ENCODE measurements at places on chromosomes 7 and 10.

GRCh38 chr10:119006451-119007210 lies 22.9 kb upstream of the NANOS1 start:
- no peak for DNase-seq

GRCh38 chr7:106659166-106659962 lies 1.6 kb downstream of the CCDC71L start:
- no peak for DNase-seq

GRCh38 chr10:8039321-8039881 lies 15.1 kb upstream of the GATA3 start:
- no peak for DNase-seq

- DNase-seq: no peak
Observed at GRCh38 chr10:95237376-95238170, 43.5 kb downstream of the ACSM6 start.

DNA sequence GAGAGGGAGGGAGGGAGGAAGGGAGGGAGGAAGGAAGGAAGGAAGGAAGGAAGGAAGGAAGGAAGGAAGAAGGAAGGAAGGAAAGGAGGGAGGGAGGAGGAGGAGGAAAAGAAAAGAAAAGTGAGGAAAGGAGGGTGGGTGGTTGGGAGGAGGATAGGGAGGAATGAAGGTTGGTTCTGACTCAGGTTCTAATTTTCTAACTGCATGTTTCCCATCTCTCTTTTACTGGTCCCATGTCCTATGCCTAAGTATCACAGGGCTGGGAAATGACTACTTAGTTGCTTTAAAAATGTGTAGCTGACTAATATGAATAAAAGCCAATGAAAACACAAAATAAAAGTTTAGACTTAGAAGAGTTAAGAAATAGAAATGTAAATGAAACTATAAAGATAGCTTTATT lies 890.9 kb upstream of the POT1 start:
- DNase-seq: no peak

DNA sequence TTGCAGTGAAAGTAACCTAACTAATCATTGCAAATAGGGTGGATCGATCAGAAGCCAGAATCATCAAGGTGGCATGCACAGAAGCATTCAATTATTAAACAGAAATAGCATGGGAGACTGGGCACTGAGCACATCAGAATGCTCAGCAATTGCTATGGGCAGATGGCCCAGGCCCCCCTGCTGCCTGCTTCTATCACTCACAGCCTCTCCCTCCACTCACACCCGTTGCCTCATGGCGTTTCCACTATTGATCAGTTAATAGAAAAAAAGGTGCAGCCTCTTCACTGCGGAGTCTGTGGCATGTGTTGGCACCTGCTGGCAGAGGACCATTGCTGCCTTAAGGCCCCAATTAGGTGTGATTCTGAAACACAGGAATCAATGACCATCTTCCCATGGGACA lies 11.2 kb upstream of the HTR5A start:
- DNase-seq: no peak
